ENCODE measurements at places on chromosomes 6 and 20.

- H3K36me3 ChIP-seq = no peaks in the 10 kb centered on the region
- H3K27ac ChIP-seq = no peak overlapping the region
- DNase-seq = no peak
These were observed 493 bp downstream of the CRYBG1 start for GRCh38 chr6:106360989-106361430.

DNA sequence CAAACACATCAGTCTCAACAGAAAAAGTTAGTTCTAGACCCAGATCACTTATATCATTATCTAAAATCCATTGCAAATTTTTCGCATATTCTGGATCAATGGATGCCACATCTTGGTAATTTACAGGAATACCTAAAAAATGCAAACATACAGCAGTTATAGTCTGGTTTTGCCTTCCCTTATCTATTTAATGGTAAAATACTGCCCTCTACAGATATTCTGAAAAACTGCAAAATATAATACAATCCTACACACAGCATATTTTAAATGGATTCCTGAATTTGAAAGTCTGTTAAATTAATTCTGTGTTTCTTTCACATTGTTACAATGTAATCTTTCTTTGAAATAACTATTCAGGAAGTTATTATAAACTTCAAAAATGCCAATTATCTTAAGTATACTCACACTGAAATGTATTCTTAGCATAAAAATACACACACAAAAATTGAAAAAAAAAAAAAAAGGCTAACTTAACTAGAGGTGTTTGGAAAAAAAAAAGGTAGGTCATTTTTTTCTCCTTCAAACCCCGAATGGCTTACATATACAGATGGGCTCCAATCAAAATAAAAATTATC lies 88.4 kb downstream of the HACE1 start:
- DNase-seq = no peak
- H3K4me1 ChIP-seq = no peaks in the 10 kb centered on the region
- H3K27me3 ChIP-seq = no peaks in the 10 kb centered on the region
- peaks cover 74% of the 10 kb centered on the region for H3K36me3 ChIP-seq
- H3K4me3 ChIP-seq = no peak overlapping the region

- H3K27ac ChIP-seq = no peak overlapping the region
- DNase-seq = no peak
- no peak overlapping the region for H3K4me3 ChIP-seq
- no peaks in the 10 kb centered on the region for H3K4me1 ChIP-seq
These were observed 95.1 kb upstream of the SASH1 start for GRCh38 chr6:148247386-148248063.

GRCh38 chr6:111201764-111202163 lies 114.5 kb downstream of the SLC16A10 start:
- DNase-seq = no peak
- no peaks in the 10 kb centered on the region for H3K4me1 ChIP-seq
- no peak overlapping the region for H3K4me3 ChIP-seq
- H3K27ac ChIP-seq = no peak overlapping the region
- no peaks in the 10 kb centered on the region for H3K27me3 ChIP-seq

- DNase-seq = no peak
- H3K4me1 ChIP-seq = peaks cover 37% of the 10 kb centered on the region
- no peak overlapping the region for H3K27ac ChIP-seq
- H3K36me3 ChIP-seq = no peaks in the 10 kb centered on the region
These were observed 256.1 kb downstream of the PLCB1 start for GRCh38 chr20:8388141-8388540.

- H3K27ac ChIP-seq = no peak overlapping the region
- H3K4me3 ChIP-seq = no peak overlapping the region
- DNase-seq = no peak
- H3K4me1 ChIP-seq = no peaks in the 10 kb centered on the region
- no peaks in the 10 kb centered on the region for H3K27me3 ChIP-seq
These were observed 109.1 kb downstream of the BACH2 start for GRCh38 chr6:90187437-90188121.

GRCh38 chr6:140779991-140780596 lies 1352.6 kb upstream of the GJE1 start:
- no peaks in the 10 kb centered on the region for H3K27me3 ChIP-seq
- H3K4me3 ChIP-seq = no peak overlapping the region
- H3K36me3 ChIP-seq = no peaks in the 10 kb centered on the region
- no peaks in the 10 kb centered on the region for H3K4me1 ChIP-seq
- DNase-seq = no peak
- H3K27ac ChIP-seq = no peak overlapping the region

GRCh38 chr6:44704240-44705150 lies 317.0 kb downstream of the CDC5L start:
- DNase-seq = peak; percentile 10
- H3K4me3 ChIP-seq = no peak overlapping the region
- H3K4me1 ChIP-seq = no peaks in the 10 kb centered on the region
- H3K36me3 ChIP-seq = no peaks in the 10 kb centered on the region
- H3K27ac ChIP-seq = no peak overlapping the region
